Stimulated activated CD8-positive, alpha-beta memory T cell treated with anti-CD3 and anti-CD28 coated beads, Interleukin-7, amount 100 ng/mL, for 1 hour (primary cell): ENCODE measurements at places on chromosomes 3 and 15.

DNA sequence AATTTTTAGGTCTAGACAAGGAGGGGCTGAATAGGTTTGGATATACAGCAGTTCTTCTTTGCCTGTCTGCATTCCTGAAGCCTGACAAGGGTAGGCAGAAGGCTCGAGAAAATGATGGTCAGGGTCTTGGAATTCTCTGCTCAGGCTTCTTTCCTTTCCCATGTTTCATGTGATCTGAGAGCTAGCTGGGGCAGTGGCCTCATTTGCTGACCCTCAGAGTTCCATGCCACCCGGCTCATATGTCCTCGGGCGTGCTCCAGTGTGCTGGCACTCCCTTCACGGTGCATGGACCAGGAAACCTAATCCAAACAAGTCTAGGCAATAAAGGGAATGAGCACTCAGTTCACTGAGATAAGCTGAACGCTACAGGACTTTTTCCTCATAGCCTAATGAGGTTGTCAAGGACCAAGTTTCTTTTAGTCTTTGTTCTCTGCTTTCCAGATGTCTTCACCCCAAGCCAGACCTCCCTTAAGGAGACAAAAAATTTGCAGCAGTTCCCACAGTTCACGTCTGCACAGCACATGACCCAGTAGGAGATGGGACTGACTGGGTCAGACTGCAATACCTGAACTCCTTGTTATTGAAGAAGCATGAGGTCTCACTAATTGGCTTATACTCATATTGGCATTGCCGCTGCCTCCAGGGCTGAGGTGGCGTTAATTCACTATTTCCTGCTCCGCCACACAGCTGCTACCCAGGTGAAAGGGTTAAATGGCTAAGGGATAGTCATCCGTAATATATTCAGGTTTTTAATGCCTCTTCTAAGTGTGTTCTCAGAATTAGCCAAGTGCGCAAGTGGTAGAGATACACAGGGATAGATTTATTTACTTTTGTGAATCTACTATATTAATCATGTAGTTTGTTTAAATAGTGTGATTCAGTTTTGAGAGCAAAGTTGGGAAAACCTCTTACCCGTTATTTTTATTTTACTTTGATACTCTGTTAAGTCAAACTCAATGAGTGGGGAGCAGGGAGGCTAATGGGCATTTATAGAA lies 15.3 kb upstream of the RTP4 start:
- no peak for DNase-seq

- DNase-seq = no peak
Observed at GRCh38 chr3:9194509-9195184, 54.8 kb downstream of the SRGAP3 start.

- no peak for DNase-seq
Observed at GRCh38 chr3:191333298-191333880, 3.1 kb upstream of the UTS2B start.

DNA sequence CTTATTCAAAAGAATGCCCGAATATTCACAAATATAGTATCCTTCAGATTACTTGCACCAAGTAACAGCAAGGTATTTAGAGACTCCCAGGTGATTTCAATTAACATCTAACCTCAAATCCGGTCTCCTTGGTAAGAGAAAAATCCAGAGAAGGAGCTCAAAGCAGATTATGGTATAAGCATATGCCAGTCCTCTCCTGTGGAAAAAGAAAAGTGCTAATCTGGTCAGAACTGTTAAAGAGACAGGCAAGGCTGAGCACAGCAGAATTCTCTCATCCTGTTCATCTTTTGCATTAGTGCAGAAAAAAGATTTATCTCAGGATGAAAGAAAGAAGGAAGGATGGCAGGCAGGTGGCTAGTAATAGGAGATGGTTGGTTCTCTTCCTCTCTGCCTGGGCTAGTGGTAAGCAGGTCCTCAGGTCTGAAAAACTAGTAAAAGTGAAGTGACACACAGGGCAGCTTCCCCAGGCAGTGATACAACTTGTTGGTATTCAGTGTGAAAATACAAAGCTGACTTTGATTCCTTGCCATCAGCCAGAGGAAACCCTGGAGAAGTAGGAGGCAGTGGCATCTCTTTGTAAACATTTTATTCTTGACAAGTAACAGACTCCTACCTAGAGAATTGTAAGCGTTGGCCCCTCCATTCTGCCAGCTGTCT lies 14.2 kb downstream of the ATXN7 start:
- DNase-seq = no peak

DNA sequence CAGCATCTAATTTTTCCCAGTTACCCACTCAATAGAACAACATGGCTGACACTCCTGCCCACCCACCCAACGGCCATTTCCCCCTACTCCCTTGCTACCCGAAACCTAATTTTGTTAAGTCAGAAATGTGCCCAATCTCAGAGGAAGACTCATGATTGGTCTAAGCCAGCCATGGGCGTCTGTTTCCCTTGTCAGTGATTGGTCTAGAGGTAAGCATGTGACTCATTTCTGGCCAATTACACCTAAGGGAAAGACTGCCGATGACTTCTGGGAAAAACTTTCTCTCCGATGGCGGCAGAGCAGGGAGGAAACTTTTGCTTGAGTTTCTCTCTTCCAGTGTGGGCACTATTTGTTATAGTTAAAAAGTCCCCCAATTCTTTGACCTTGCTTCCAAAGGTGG lies 72.9 kb downstream of the RPLP1 start:
- no peak for DNase-seq

- DNase-seq = no peak
Observed at GRCh38 chr15:31280831-31281216, 45.8 kb upstream of the KLF13 start.

GRCh38 chr3:19931180-19931692 lies 2.8 kb downstream of the EFHB start:
- no peak for DNase-seq

DNA sequence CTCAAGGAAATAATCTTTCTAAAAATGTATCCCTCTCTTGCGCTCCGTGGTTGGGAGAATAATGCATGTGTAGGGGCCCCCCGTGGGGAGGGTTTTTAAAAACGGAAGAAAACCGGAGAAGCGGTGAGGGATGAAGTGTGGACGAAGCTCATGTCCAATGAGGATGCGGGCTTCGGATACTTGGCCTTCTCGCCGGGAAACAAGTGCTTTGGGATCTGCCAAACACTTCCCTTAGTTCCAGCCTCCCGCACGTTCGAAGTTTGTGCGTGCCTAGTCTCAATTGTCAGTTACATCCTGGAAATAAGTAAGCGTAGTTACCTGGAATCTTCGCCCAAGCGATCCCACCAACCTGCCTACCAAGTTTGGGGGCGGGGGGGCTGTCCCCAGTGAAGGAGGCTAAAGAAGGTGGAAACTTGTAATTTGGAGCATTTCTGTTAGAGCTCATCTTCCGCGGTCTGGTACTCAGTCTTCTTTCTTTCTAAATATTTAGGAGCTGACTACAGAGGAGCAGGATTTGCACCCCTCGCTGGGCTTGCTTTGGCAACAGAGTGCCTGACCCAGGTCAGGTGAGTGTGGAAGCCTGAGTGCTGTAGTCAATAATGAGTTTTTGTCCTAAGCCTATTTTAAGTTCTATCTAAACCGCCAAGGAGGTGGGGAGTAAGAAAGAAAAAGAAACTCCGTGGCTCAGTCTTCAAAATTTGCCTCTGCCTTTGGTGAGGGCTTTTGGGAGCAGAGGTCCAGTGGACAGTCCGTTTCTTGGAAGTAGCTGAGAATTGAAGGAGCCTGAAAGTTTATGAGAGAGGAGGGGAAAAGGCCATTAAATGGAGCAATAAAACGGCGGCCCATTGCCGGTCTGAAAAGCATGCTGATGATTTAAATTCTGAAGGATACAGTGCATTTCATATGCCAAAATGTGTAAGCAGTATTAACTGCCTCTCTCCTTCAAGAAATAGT lies 1.1 kb downstream of the ITPR1 start:
- no peak for DNase-seq

DNA sequence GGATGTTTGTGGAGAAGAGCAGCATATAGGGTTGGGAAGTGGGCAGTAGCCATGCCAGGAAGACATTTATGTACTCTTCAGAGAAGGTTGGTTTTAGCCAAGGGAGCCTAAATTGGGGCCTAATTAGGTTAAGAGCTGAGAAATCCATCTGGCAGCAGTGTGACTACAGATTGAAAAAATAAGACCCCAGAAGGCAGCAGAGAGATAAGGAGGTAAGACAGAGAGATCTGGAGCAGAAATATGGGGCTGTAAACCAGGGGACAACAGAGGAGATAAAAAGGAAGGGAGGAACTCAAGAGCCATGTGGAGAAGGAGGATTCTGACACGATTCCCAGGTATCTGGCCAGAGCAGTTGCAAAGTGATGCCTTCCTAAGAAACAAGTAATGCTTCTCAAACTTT lies 23.3 kb downstream of the LYSMD2 start:
- DNase-seq = no peak

GRCh38 chr3:36919439-36920160 lies 25.3 kb downstream of the TRANK1 start:
- DNase-seq = no peak

GRCh38 chr3:12737319-12737718 lies 21.7 kb downstream of the TMEM40 start:
- no peak for DNase-seq

DNA sequence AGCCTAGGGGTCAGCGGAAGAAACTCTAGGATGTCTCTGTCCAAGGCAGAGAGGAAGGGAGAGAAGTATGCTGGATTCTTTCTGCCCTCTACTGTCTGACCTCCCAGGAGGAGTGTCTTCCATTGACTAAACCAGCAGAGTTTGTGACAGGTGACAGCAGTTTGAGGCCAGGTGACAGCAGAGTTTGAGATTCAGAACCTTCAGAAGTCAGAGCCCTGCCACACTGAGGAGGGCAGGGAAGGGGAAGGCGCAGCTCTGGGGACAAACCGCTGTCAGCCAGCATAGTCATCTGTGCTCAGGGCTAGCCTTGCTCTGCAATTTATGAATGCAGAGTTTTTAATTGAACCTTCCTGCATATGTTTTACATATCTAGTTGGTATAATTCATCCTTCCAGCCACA lies 12.3 kb downstream of the NRROS start:
- DNase-seq = no peak

DNA sequence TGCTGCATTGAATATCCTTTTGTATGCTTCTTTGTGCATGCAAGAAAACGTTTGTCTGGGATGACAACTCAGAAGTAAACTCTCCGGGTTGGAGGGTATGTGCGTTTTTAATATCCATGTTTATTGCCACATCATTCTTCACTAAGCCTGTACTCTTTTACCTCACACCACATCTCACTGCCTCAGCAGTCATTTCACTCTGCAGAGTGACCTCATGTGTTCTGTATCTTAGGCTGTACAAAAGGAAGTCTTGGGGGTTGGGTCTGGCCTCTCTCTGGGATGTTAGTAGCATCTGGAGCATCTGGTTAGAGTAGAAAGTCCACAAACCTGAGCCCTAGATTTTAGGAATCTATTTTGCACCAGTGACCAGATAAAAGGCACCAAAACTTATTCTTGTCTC lies 16.1 kb downstream of the CACNA1D start:
- DNase-seq = no peak

GRCh38 chr15:70140543-70141375 lies 43.0 kb upstream of the TLE3 start:
- DNase-seq = no peak
